Stimulated activated CD4-positive, alpha-beta T cell treated with anti-CD3 and anti-CD28 coated beads, Interleukin-12 subunit alpha, Interleukin-12 subunit beta, amount 100 ng/mL, for 4 hours (primary cell): ENCODE measurements at places on chromosomes 2 and 18.

DNA sequence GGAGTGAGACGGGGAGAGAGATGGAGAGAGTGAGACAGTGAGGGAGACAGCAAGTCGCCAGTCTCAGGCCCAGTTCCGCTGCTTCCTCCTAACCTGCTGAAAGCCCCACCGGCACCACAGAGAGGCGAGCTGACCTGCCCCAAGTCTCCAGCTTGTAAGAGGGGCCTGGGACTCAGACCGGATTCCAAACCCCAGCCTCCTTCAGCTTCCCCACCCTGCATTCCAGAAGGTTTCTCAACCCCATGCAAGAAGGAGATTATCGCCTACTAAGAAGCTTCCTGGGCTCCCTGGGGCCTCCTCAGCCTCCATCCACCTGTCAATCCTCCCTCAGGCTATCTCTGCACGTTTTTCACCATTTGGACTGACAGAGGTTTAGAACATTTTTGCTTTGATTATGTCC lies 173.1 kb upstream of the RAB6C start:
- DNase-seq = no peak

DNA sequence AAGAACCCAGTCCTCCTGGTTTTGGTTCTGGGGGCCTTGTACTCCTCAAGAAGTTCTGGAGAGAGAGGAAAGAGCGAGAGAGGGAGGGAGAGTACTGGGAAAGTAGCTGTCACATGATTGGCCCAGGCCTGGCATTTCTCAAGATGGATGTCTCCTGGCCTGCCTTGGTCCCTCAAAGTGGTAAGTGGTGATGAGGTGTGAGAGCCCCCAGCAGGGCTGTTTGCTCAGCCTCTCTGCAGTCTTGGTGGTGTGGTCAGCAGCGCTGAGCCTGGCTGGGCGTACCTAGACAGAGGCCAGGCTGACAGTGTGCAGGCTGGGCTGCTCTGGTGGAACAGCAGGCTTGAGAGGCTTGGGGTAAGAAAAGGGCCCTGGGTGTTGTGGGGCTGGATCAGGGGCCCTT lies 2.5 kb downstream of the SPEG start:
- no peak for DNase-seq

DNA sequence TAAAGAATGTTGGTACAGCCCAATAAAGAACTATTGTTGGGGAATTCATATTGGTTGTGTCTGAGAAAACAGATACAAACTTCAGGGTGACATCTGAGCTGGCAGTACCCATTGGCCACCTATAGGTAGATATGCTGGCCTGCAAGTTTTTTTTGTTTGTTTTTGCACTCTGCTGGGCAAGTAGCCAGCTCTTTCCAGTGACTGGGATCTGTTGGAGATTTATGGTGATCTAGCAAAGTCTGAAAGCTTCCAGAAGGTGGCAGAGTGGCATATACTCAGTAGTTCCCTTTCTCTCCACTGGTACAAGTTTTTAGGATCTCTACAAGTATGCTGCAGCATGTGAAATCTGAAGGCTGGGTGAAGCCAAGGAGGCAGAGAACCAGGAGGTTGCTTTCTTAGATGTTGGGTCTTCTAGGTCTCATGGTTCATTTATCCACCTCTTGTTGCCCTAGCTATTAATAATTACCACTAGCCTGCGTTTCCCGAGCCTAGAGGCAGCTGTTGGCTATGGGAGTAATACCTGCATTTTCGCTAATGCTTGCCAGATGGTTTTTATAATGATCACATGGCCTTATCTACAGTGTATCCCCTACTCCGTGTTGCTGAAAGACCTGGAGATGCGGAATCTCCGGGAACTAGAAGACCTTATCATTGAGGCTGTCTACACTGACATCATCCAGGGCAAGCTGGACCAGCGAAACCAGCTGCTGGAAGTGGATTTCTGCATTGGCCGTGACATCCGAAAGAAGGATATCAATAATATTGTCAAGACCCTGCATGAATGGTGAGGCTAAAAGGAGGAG lies 9.5 kb downstream of the COPS7B start:
- no peak for DNase-seq

DNA sequence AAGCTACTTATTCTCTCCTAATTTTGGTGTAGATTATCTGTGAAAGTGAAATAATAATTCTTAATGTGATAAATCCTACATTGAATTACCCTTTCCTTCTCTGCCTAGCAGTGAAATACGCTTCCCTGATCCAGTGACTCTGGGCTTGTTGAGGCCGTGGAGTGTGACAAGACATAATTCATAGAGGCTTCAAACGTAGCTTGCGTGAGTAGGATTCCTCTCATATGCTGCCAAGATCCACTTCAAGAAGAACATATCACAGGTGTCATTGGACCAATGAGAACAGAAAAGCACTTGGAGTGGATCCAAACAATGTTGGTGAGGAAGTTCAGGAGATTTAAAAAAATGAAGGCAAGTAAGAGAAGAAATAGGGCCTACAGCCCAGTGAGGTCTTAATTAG lies 221.3 kb upstream of the TMEFF2 start:
- no peak for DNase-seq
